ENCODE measurements at places on chromosomes 7 and 10. TPM values are rescaled to one million over a fixed set of nuclear protein-coding genes. Genes with fewer than 3 reads are reported as not detected.

DNA sequence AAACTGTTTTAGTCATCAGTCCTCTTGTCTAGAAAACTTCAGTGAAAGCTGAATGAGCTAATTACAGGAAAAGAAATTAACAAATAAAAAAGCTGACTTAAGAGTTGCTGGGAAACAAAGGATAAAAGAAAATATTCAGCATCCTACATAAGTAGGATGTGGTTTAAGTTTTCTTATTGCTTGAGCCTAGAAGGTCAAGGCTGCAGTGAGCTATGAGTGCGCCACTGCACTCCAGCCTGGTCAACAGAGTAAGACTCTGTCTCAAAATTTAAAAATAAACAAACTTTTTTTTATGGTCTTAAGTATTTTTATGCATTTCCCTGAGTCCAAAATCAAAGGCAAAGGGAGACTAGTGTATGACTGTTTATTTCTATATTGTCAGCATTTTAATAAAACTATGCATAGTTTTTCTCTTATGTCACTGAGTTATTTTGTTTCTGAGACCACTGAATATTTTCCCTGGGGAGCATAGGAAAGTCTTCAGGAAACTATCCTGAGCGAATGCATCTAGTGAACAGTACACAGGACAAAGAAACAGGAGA is 40.0 kb upstream of the LRRN3 start:
- H3K27me3 ChIP-seq = no peaks in the 10 kb centered on the region
- H3K4me3 ChIP-seq = no peak overlapping the region
- no peak overlapping the region for H3K27ac ChIP-seq
- H3K4me1 ChIP-seq = no peaks in the 10 kb centered on the region
- H3K36me3 ChIP-seq = no peaks in the 10 kb centered on the region
- no peak for DNase-seq

- peaks cover 5% of the 10 kb centered on the region for H3K36me3 ChIP-seq
- DNase-seq = no peak
- no peaks in the 10 kb centered on the region for H3K4me1 ChIP-seq
- no peak overlapping the region for H3K4me3 ChIP-seq
Observed at GRCh38 chr7:102321351-102322201, 34.7 kb downstream of the SPDYE6 start.

CRHR2 gene
- not detected for total RNA-seq

GRCh38 chr7:98294798-98295382 is 13.4 kb downstream of the BRI3 start:
- no peak overlapping the region for H3K4me3 ChIP-seq
- H3K27me3 ChIP-seq = no peaks in the 10 kb centered on the region
- H3K36me3 ChIP-seq = peaks cover 53% of the 10 kb centered on the region
- peaks cover 65% of the 10 kb centered on the region for H3K4me1 ChIP-seq
- DNase-seq = peak; percentile 78

FAM237B gene
- not detected for total RNA-seq

- no peaks in the 10 kb centered on the region for H3K36me3 ChIP-seq
- peaks cover 30% of the 10 kb centered on the region for H3K4me1 ChIP-seq
- H3K27me3 ChIP-seq = no peaks in the 10 kb centered on the region
- H3K27ac ChIP-seq = no peak overlapping the region
- H3K4me3 ChIP-seq = no peak overlapping the region
- DNase-seq = no peak
Observed at GRCh38 chr10:61789031-61789430, 112.5 kb upstream of the ARID5B start.

CPA1 gene
- total RNA-seq = not detected

- H3K4me1 ChIP-seq = no peaks in the 10 kb centered on the region
- H3K27ac ChIP-seq = no peak overlapping the region
- H3K36me3 ChIP-seq = no peaks in the 10 kb centered on the region
Observed at GRCh38 chr10:128812000-128812399, 655.0 kb upstream of the MGMT start.

ANK3 gene
- total RNA-seq = 115 TPM

SNX10 gene
- not detected for total RNA-seq

DNA sequence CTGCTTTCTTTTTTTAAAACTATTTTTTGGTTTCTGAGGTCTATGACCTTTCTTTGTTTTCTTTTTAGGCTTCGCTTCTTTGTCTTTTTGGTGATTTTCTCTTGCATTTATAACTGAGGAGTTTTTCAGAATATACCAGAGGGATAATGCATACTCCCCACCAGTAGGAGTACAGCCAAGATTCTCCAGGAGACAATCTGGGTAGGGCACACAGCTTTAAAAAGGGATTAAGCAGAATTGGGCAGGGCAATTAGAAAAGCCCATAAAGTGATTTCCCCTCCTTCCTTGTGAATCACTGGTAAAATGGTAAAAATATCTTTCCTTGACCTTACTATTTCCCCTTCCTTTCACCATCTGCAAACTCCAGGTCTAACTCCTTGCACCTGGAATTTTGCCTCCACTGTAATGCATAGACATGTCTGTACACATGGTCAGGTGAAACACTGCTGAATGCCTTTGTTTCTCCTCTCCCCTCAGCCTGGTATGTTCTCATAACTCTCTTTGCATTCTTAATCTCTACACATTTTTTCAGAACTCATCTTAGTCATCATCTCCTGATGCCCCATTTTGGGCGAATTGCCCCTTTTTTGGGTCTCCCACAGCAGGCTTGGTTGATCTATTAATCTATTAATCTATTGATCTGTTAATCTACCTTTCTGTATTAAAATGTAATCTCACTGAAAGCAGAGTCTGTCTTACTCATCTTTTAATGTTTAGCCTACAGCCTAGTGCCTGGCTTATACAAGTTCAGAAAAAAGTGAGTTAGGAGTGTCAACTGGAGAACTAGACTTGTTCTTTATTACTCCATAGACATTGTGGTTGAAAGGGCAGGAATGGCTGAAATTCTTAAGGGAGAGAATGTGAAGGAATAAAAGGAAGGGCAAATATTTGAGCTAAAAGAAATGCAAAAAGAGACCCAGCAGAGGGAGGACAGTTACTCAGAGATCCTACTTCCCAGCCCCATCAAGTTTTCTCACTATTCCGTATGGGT is 64.6 kb downstream of the MDFIC start:
- no peak overlapping the region for H3K4me3 ChIP-seq
- peaks cover 12% of the 10 kb centered on the region for H3K4me1 ChIP-seq
- H3K36me3 ChIP-seq = no peaks in the 10 kb centered on the region
- no peaks in the 10 kb centered on the region for H3K27me3 ChIP-seq
- no peak for DNase-seq

ACSM6 gene
- 7.2 TPM for total RNA-seq

TET1 gene
- total RNA-seq = 9.9 TPM

SAMD9L gene
- total RNA-seq = 5.2 TPM

GRCh38 chr7:96144260-96144526 is 177.7 kb downstream of the SLC25A13 start:
- H3K27ac ChIP-seq = no peak overlapping the region
- H3K4me1 ChIP-seq = no peaks in the 10 kb centered on the region
- peaks cover 51% of the 10 kb centered on the region for H3K36me3 ChIP-seq
- H3K4me3 ChIP-seq = no peak overlapping the region
- DNase-seq = no peak

PNLIPRP1 gene
- not detected for total RNA-seq

CD36 gene
- total RNA-seq = 51.3 TPM

GRCh38 chr7:38905056-38905759 is 3.8 kb downstream of the VPS41 start:
- no peaks in the 10 kb centered on the region for H3K27me3 ChIP-seq
- DNase-seq = no peak
- H3K36me3 ChIP-seq = no peaks in the 10 kb centered on the region
- no peaks in the 10 kb centered on the region for H3K4me1 ChIP-seq
- no peak overlapping the region for H3K27ac ChIP-seq

ANKRD7 gene
- 4.2 TPM for total RNA-seq

- peaks cover 2% of the 10 kb centered on the region for H3K36me3 ChIP-seq
- no peaks in the 10 kb centered on the region for H3K27me3 ChIP-seq
- H3K4me3 ChIP-seq = no peak overlapping the region
- H3K27ac ChIP-seq = no peak overlapping the region
- DNase-seq = no peak
Observed at GRCh38 chr10:21668831-21669230, 134.8 kb downstream of the MLLT10 start.

DNA sequence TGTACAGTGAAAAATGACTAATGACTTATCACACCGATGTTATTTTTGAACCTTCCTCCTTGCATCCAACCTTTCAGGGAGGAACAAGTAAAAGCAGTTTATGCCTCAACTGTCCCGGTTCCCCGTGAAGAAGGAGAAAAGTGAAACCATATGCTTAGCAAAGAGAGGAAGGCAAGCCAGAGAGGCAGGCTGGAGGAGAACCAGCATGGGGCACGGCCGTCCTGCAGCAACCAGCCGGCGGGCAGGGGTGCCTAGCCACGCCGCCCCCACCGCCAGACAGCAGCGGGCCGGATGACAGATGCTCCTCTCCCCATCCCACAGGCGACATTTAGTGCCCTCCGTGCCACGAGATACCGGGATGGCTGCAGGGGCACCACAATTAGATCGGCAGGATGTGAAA is 421.4 kb upstream of the MGMT start:
- no peaks in the 10 kb centered on the region for H3K4me1 ChIP-seq
- DNase-seq = no peak
- no peak overlapping the region for H3K27ac ChIP-seq
- H3K36me3 ChIP-seq = no peaks in the 10 kb centered on the region
- no peak overlapping the region for H3K4me3 ChIP-seq
- H3K27me3 ChIP-seq = peaks cover 6% of the 10 kb centered on the region

DNA sequence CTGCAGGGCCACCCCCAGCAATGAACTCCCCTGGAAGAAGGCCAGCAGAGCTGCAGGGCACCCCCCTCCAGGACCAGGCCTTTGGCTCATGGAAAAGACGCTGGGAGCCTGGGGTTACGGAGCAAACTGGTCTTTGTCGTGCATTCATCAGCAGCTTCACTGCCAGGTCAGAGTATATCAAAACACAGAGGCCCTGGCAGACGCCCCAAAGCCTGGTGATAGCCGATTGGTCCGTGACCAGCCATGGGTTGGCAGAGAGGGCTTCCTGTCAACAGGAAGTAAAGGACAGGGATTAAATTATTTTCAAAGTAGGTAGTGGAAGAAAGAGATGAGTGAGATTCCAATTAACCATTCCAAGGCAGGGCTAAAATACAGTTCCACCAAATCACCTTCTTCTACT is 9.0 kb downstream of the PRKAG2 start:
- H3K4me3 ChIP-seq = peak overlapping the region; percentile 5
- DNase-seq = peak; percentile 83
- peak overlapping the region; percentile 32 for H3K27ac ChIP-seq
- peaks cover 21% of the 10 kb centered on the region for H3K4me1 ChIP-seq
- H3K36me3 ChIP-seq = no peaks in the 10 kb centered on the region

- peaks cover 8% of the 10 kb centered on the region for H3K4me1 ChIP-seq
- DNase-seq = no peak
- H3K27me3 ChIP-seq = no peaks in the 10 kb centered on the region
- H3K27ac ChIP-seq = no peak overlapping the region
- H3K36me3 ChIP-seq = no peaks in the 10 kb centered on the region
- H3K4me3 ChIP-seq = no peak overlapping the region
Observed at GRCh38 chr10:63477927-63478326, 12.2 kb upstream of the JMJD1C start.

DNA sequence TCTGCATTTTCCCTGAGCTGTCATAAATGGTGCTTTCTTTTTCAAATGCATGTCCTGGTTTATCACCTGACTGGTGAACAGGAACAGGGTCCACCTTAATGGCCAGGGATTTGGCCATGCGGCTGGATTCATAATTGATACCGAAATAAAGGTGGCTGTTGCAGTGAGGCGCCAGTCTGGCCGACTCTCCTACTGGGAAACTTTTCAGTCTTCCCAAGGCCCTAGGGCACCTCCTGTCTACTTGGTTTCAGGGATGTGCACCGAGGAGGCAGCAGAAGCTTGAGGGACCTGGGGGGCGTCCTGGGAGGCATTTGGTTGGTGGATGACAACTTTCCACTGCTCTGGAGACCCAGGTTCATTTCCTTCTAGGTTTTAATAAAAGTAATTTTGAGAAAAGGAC is 46.4 kb upstream of the FIGNL1 start:
- no peak overlapping the region for H3K4me3 ChIP-seq
- H3K27ac ChIP-seq = no peak overlapping the region
- no peak for DNase-seq
- peaks cover 8% of the 10 kb centered on the region for H3K4me1 ChIP-seq

- no peaks in the 10 kb centered on the region for H3K4me1 ChIP-seq
- DNase-seq = peak; percentile 13
- no peak overlapping the region for H3K27ac ChIP-seq
Observed at GRCh38 chr10:108684431-108684830, 1238.9 kb downstream of the XPNPEP1 start.

GRCh38 chr7:18206331-18206730 is 178.7 kb upstream of the PRPS1L1 start:
- no peaks in the 10 kb centered on the region for H3K27me3 ChIP-seq
- no peak for DNase-seq
- no peaks in the 10 kb centered on the region for H3K36me3 ChIP-seq
- no peak overlapping the region for H3K4me3 ChIP-seq

GRCh38 chr10:51892965-51893658 is 193.7 kb upstream of the CSTF2T start:
- H3K27ac ChIP-seq = no peak overlapping the region
- no peaks in the 10 kb centered on the region for H3K36me3 ChIP-seq
- H3K4me1 ChIP-seq = no peaks in the 10 kb centered on the region
- no peak overlapping the region for H3K4me3 ChIP-seq
- no peaks in the 10 kb centered on the region for H3K27me3 ChIP-seq

VAX1 gene
- total RNA-seq = not detected

- H3K27me3 ChIP-seq = no peaks in the 10 kb centered on the region
- no peaks in the 10 kb centered on the region for H3K4me1 ChIP-seq
- no peak overlapping the region for H3K27ac ChIP-seq
- no peak for DNase-seq
Observed at GRCh38 chr7:91135300-91135699, 128.9 kb upstream of the FZD1 start.

CHST12 gene
- total RNA-seq = 8.5 TPM

DNA sequence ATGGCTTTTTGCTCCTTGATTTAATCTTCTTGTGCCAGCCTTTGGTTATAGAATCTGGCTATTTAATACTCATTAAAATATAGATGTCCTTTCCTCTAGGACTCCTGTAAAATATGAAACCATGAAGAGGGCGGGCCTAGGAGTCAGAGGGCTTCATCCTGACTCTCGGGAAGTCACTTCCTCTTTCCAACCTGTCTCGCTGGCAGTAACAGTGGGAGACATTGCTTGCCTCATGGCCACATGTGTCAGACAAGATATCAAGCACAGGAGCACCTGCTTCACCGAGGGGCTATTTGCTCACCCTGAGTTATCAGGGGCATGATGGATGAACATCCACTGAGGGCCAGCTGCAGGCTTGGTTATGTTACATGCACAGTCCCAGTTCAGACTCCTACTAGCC is 31.0 kb downstream of the SLIT1 start:
- no peak overlapping the region for H3K27ac ChIP-seq
- H3K4me3 ChIP-seq = no peak overlapping the region
- no peak for DNase-seq
- no peaks in the 10 kb centered on the region for H3K36me3 ChIP-seq
- H3K27me3 ChIP-seq = no peaks in the 10 kb centered on the region
- H3K4me1 ChIP-seq = no peaks in the 10 kb centered on the region

GRCh38 chr7:79936281-79936983 is 198.2 kb upstream of the GNAI1 start:
- H3K4me3 ChIP-seq = no peak overlapping the region
- no peak overlapping the region for H3K27ac ChIP-seq
- no peaks in the 10 kb centered on the region for H3K27me3 ChIP-seq
